ENCODE measurements at places on chromosomes 3 and 15.

DNA sequence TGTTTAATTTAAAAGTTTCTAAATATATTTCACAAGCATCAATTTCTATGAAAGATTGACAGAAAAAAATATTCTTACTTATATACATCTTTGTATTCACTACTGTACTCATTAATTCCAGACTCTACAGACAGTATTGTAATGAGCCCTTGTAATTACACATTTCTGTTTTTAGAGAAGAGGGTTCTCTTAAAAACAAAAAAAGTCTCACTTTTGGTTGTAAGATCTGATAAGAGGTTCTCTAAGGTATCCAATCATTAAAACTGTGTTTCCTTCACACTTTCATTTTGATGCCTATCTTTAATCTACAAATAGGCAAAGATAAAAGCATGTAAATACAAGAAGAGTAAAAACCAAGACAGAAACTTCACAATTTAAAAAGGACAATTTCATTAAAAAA, 75.6 kb downstream of the FBXL22 start:
- no peak for DNase-seq

DNA sequence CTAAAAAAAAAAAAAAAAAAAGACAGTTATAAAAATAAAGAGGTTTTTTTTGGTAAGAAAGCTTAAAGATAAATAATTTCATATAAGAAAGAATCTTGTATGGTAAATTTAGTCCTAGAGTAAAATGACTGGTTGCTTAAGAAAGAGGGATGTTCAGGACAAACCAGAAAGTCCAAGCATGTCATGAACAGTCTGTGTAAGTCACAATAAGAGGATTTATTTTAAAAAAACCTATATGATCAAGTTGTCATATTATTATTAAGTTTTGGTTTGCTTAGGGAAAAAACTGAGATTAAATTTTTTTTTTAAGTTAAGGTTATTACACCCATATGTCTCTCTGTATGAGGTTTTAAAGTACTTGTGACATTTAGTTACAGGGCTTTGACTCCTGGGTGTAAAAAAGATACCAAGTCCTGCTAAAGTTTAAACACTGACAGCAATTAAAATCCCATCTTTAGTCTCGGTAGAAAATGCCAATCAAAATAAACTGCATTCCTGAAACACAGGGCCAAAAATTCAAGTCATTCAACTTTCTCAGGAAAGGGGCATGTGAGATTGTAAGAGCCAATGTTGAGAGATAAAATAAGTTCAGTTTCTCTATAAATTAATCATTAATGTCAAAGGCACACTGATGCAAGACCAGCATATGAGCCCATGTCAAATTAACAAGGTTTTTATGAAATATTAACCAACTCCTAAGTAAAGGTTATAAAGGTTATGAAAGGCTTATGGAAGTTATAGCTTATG, 8.5 kb upstream of the BDH1 start:
- no peak for DNase-seq

- DNase-seq: no peak
These were observed 628.3 kb downstream of the ROBO1 start for GRCh38 chr3:79139395-79140068.

GRCh38 chr3:142498397-142499180, 50.8 kb upstream of the XRN1 start:
- no peak for DNase-seq

GRCh38 chr15:52361494-52361893, 65.9 kb upstream of the MYO5C start:
- peak; percentile 30 for DNase-seq

- DNase-seq: no peak
These were observed 76.9 kb upstream of the SLCO2A1 start for GRCh38 chr3:134106580-134106979.

DNA sequence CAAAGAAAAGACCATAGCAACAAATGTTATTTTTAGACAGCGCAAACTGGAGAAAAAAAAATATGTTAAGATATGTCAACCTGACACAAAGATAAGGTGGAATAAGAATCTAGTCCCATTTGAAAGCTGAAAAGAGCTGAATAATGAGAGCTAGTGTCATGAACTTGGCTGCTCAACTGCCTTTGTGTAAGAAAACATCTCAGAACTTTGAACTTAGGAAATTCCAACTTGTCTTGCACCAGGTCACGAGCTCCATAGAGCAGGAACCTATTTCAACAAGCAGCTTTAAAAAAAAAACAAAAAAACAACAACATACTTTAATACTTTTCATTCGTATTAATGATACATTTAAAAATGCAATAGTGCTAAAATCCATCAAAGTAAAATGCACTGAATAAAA, 79.5 kb downstream of the ZNF280D start:
- no peak for DNase-seq

- DNase-seq: peak; percentile 72
These were observed 49.9 kb upstream of the FURIN start for GRCh38 chr15:90818251-90819210.

GRCh38 chr3:48475188-48475587, 28.7 kb downstream of the ATRIP start:
- no peak for DNase-seq

- no peak for DNase-seq
These were observed 82.1 kb upstream of the PRTG start for GRCh38 chr15:55824857-55825613.

DNA sequence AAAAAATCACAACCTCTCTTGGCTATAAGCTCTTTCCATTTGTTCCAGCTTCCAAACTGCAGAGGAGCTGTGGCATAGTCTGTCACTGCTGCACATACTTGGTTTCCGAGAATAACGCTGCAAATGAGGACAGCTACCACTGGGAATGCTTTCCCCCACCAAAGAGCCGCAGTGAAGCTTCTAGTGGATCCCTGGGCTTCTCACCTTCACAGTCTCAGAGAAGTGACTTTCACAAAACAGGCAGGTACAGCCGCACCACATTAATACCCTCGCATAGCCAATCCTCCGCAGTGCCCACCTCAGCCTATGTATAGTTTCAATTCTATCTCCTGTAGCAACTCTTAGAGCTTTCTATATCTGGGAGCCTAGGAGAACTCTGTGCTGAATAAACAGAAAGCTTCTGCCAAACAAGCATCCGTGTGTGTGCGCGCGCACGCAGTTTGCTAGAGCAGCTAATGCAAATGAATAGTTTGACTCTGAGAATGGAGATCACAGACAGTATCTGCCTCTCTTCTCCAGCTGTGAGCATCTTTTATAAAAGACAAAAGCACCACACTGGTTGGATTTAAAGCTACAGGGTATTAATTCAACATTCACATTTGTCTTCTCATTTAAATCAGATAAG, 81.9 kb upstream of the PLXND1 start:
- DNase-seq: no peak

GRCh38 chr3:159499031-159499793, 489.4 kb upstream of the IL12A start:
- no peak for DNase-seq

GRCh38 chr3:65811086-65811761, 227.5 kb downstream of the MAGI1 start:
- no peak for DNase-seq

GRCh38 chr3:5047764-5048419, 68.7 kb downstream of the BHLHE40 start:
- no peak for DNase-seq

DNA sequence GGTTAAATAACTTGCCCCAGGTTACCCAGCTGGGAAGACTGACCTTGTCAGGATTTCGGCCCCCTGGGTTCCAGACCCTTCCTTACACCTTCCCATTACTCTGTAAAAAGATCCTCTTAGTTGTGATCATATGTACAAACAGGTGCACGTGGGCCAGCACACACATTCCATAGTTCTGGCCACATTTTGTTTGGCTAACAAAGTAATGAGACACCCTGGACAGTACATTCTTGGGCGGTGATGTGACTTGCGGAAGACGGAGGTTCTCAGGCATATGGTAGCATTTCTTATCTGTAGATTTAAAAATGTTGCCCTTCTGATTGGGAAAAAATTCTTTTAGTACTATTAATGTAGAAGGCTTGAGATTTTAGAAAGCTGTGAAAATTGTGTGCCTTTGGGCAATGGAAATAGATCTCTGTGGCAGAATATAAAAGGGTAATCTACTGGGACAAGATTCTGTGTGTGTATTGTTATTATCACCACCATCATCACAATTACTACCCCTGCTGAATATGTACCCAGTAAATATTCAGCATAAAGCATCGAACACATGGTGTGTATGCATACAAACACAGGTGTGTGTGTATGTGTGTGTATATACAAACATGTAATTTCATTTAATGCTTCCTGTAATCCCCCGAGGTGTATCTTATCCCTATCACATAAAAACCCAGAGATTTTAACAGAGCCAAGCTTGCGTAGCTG, 205.4 kb upstream of the UBE2E1 start:
- DNase-seq: no peak

DNA sequence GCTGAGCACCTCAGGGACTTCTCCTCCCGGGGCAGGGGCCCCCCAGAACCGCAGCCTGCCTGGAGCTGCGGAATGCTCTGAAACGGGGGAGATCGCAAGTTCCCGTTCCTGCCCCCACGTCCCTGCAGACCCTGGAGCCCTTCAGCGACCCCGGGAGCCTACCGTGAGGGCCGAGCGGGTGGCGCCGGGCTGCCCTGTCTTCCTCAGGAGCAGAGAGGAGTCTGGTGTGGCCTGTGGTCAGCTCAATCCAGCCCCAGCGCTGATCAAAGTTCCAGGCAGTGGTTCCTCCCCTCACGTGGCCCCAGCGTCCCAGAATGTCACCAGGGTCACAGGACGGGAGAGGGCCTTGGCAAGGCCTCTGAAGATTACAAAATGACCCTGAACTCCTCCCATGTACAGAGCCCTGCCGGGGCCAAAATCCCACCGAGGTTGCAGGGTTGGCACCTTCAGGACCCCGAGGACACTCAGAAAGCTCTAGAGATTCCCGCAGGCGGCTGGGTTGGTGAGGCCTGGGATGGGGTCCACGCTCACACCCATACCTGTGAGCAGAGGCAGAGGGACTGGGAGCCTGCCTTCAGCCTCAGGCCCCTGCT, at the start of gene CPN2:
Gene CPN2, minus strand, starts transcription at position 249 of the 593 bp plus-strand sequence. CDS start 8,626 bp downstream, outside the sequence.
- DNase-seq: no peak

GRCh38 chr3:177905173-177906125, 630.8 kb upstream of the KCNMB2 start:
- no peak for DNase-seq

DNA sequence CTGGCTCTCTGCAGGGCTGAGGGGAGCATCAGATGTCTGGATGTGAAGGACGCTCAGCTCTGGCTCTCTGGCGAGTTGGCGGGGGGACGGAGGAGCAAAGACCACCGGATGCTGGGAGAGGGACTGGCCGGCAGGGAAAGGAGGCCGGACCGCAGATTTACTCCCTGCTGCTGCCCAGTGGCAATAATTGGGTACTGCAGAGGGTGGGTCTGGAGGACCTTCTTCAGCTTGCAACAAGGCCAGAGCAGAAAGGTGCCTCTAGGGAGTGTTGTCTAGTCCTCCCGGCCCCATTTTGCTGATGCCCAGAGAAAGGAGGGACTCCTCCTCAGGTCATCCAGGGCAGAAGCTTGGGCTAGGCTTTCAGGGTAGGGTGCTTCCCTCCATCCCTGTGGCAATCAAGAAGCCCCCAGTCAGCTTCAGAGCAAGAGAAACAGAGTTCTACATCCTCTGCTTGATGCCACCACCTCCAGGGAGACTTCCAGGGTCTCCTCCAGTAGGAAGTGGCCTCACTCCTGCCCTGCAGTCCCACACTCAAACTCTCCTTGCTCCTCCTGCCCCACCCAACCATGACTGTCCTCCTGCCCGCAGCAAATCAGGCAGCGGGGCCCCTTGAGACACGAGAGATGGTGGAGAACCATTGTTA, 20.3 kb upstream of the CSPG4 start:
- peak; percentile 64 for DNase-seq

DNA sequence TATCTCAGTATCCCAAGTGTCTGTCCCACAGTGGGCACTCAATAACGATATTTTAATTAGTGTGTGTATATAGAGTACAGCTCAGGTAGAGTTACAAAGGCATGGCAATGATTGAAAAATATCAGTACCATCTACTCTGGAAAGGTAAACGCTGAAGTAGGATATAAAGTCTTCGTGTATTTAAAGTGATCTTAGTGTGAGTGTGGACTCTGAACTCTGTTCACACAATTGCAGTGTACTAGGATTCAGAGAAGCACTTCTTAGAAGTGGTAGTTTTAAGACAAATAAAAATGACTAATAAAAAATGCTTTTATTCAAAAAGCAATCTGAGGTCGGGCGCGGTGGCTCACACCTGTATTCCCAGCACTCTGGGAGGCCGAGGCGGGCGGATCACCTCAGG, 62.9 kb upstream of the RAP2B start:
- DNase-seq: no peak

- no peak for DNase-seq
These were observed 53.9 kb upstream of the PCSK6 start for GRCh38 chr15:101543431-101543830.

- no peak for DNase-seq
These were observed 16.7 kb upstream of the GMPPB start for GRCh38 chr3:49740427-49740826.

- no peak for DNase-seq
These were observed 18.5 kb downstream of the SNUPN start for GRCh38 chr15:75606711-75607699.

DNA sequence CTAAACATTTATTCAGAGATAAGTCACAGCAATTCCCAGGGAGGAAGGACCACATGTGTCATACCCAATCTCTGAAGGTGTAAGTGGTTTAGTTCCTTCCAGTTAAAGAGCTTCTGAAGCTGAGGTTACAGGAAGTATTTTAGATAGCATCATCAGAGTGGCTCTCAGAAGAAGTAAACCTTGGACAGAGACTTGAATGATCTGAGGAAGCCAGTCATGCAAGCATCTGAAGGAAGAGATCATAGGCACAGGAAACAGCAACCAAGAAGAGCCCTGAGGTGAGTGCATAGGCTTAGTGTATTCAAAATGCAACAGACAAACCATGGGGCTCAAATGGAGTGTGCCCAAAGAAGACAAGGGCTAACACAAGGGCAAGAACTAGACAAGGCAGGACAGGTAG, 210.3 kb downstream of the ULK4 start:
- DNase-seq: no peak

GRCh38 chr3:35549690-35550089, 89.6 kb upstream of the ARPP21 start:
- no peak for DNase-seq

DNA sequence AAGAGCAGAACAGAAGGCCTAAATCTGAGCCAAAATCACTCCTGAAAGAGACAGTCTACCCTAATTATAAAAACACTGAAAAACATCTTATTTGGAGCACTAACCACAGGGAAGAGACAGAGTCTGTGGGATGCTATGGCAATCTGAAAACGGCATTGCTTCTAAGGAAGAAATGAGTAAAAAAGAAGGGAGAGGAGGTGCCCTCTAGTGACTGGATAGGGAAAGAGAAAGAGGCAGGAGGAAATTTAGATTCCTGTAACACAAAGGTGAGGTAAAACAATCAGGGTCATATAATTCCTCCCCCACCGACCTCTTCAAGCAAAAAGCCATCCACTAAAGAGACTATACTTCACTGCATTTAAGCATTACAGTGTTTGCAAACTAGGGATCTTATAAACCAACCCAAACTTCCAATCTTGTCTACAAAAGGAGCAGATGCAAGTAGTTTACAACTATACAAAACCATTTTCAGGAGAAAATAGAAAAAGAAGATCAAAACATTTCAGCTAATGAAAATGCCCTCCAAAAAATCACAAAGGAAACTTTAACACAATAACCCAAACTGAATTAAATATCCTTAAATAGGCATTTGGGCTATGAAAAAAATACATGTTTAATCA, 32.6 kb downstream of the HACD2 start:
- DNase-seq: peak; percentile 12

- DNase-seq: peak; percentile 15
These were observed 1.8 kb downstream of the DIPK2A start for GRCh38 chr3:143973259-143974021.

GRCh38 chr3:143601723-143602484, 246.4 kb downstream of the SLC9A9 start:
- DNase-seq: no peak
